Cardiac ventricle fibroblast (primary cell): ENCODE measurements at places on chromosomes 7 and 10. TPM values are rescaled to one million over a fixed set of nuclear protein-coding genes. Genes with fewer than 3 reads are reported as not detected.

DPYSL4 gene
- total RNA-seq = 28.4 and 33.4 TPM in 2 replicates

ACSL5 gene
- total RNA-seq = 17.0 and 18.5 TPM in 2 replicates

PPP1R3A gene
- not detected in 2 replicates for total RNA-seq

BMPER gene
- 67.4 and 86.9 TPM in 2 replicates for total RNA-seq

SLC18A3 gene
- total RNA-seq = not detected in 2 replicates

PLCE1 gene
- 4.2 and 4.9 TPM in 2 replicates for total RNA-seq

SPAM1 gene
- not detected in 2 replicates for total RNA-seq

ABCB8 gene
- total RNA-seq = 20.8 and 21.7 TPM in 2 replicates
